ENCODE measurements at places on chromosomes 12 and 14.

DNA sequence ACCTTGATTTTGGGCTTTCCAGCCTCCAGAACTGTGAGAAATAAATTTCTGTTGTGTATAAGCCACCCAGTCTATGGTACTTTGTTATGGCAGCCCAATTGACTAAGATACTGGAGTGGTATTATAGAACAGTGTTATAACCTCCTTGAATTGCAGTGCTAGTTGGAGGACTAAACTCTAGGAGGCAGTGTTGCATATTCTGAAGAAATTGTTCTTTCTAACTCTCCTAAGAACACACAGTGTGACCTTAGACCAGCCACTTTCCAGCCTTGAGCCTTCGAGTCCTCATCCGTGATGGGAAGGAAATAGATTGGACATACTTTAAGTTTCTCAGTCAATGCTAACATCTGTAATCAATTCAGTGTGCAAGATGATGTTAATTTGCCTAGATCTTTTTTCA, 22.4 kb upstream of the LRRC10 start:
- DNase-seq, result no peak

DNA sequence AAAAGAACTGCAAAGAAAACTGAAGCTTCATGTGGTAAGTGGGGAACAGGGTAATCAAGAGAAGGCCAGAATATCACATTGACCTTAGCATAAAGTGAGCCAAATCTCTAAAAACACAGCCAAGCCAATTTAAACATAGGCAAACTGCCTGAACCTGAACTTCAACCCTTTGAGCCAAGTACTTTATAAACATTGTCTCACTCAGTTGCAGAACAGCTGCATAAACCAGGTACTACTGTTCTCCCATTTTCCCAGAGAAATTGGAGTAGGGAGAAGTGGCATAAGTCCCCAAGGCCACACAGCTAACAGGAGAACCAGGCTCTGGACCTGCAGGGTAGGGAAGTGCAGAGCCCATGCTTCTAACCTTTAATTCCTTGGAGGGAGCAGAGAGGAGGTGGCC, 30.4 kb upstream of the FKBP4 start:
- DNase-seq, result no peak

- DNase-seq, result no peak
Observed at GRCh38 chr14:76097547-76097946, 54.2 kb upstream of the GPATCH2L start.

DNA sequence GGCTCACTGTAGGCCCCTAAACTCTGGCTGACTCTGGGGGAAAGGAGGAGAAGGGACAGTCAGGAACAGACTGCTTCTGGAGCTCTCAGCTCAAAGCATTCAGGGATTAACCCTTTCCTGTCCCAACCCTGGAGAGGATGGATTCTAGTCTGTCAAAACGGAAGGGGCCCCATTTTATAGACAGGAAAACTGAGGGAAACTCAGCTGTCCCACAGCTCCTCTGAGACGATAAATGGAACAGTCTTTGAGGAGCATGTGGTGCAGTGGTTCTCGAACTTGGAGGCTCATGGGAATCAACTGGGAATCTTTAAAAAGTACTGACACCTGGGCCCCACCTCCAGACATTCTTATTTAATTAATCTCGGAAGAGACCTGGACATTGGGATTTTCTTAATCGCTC, 23.7 kb downstream of the SRRM4 start:
- no peak for DNase-seq

DNA sequence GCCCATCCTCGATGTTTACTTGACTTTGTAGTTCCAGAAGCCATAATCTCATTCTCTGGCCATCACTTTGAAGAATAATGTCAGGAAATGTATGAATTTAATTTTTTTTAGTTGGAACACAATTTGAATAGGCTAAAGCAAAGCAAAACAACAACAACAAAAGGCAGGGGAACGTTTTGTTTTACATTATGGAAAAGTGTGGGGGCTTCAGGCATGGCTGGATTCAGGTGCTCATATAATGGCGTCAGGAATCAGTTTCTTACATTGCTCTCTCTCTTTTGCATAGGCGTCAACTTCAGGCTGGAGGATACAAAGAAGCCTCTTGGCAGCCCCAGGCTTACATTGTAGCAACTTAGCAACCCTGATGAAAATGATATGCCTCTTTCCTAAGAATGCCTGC, 13.1 kb upstream of the RPH3A start:
- DNase-seq, result no peak

DNA sequence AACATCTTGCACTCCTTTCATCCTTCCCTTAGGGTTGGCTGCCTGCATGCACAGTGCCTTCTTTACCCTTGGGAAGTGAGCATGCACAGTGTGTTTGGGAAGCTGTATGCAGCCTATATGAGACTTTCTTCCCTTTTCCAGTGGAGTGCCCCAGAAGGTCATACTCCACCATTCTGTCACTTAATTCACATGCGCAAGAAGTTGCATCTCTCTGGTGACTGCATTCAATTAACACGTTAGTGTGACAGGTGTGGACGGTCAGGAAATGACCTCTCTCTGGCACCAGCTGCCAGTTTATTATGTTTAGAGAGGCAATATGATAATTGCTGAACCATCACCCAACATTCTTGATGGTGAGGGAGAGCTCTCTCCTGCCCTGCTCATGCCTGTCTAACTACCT, 770.0 kb downstream of the FLRT2 start:
- DNase-seq, result peak; percentile 45

DNA sequence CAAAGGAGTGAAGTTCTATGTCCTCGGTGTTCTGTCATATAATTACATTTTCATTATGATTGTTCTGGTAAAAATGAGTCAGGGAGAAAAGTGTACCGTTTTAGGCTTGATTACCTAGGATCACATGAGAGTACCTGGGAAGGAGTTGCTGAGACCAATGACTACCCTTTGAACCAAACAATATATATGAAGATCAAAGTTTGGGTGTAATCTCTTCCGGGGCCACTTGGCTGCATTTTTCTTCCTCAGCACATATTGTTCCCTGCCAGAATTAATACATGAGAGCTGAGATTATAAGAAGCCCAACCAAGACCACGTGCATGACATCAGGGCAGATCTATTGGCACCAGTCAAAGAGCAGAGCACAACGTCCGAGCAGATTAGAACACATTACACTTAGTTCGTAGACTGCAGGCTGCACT, 41.1 kb upstream of the DHRS7 start:
- no peak for DNase-seq

DNA sequence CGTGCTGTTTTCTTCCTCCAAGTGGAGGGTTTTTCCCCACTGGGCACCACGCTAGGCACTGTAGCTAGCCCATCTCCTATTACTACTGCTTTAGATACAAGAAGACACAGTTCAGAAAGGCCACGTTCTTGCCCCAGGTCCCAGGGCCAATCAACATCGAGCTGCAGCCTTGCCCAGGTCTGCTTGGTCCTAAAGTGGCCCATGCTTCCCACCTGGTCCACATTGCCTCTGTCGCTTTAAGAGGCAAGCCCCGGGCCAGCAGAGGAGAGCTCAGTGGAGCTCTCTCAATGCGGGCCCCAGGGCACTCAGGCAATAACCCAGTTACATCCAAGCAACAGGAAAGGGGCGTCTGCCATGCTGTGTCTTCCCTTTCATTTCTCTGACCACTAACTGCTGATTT, 148.1 kb downstream of the CALM1 start:
- DNase-seq, result no peak

GRCh38 chr12:133202493-133203343, 21.4 kb downstream of the ZNF268 start:
- DNase-seq, result no peak

- no peak for DNase-seq
Observed at GRCh38 chr12:18824287-18824686, 86.4 kb downstream of the CAPZA3 start.

GRCh38 chr14:20578325-20578724, 9.5 kb downstream of the RNASE11 start:
- no peak for DNase-seq

DNA sequence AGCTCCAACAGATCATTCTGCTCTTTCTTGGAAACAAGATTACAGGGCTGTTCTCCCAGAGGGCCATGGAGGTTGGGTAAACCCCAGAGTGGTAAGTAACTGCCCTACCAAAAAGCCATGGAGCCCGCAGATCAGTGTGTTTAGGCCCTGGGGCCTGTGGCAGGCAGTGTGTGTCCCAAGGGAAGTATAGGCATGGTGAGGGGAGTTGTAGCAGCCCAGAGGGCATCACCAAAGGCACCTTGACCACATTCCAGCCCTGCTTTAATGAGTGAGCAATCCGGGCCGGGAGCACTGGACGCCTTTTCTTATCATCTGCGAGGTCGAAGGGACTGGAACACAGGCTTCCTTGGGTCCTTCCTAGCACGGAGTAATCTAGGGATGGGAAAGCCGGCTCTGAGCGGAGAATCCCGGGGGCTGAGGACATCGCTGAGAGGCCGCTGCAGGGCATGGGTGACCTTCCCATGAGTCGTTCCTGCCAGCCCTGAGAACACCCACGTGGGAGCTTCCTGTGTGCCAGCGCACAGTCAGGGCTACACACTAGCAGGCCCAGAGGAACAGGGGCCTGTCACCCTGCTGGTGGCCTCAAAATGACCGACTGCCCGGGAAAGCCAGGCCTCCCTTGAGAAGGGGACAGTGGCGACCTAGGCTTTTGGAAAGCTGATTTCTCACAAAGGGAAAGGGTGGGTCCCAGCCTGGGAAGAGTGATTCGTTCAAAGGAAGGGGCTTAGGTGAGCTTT, 91.3 kb downstream of the NINJ2 start:
- DNase-seq, result no peak

All from SHP77 (cell line).